ENCODE measurements at places on chromosomes 5 and 9.

GRCh38 chr5:160379511-160379910 lies 9.1 kb upstream of the C1QTNF2 start:
- DNase-seq: no peak

DNA sequence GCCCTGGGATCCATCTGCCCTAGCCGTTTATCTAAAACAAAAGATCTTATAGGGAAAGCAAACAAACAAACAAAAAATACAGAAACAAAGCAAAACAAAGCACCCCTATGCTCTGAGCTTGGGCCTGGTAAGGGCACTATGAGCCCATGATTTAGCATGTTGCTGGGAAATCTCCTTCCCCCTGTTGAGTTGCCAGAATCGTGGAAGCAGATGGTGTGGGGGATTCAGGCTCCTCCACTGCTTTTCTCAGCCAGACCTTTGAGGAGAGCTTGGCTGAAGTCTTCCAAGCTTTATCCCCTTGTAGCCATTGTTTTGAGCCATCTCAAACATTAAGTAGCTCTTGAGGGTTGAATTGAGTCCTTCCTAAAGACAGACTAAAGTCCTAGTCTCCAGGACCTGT lies 29.9 kb downstream of the TMC1 start:
- no peak for DNase-seq

- no peak for DNase-seq
These were observed 15.1 kb upstream of the CARTPT start for GRCh38 chr5:71703941-71704340.

GRCh38 chr5:102388235-102388634 lies 92.2 kb upstream of the SLCO4C1 start:
- DNase-seq: no peak
